ENCODE measurements at places on chromosomes 13 and 19.

DNA sequence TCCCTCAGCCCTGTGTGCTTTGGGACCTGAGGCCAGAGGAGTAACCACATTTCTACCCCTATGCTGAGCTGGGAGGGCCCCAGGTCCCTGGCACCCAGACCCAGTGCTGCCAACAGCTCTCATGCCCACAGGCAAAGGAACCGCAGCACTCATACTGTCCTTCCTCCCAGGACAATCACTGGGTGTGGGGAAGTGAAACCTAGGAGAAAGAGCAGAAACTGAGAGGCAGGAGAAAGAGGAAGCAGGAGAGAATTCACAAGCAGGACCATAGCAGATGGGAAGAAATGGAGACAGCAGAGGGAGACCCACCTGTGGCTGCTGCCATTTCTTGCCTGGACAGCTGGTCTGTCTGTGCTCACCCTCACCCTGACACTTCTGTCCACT lies 18.9 kb downstream of the CCDC97 start:
- H3K4me3 ChIP-seq = peak overlapping the region; percentile 69
- no peak for DNase-seq
- H3K27ac ChIP-seq = peak overlapping the region; percentile 94
- peaks cover 56% of the 10 kb centered on the region for H3K36me3 ChIP-seq
- peaks cover 71% of the 10 kb centered on the region for H3K4me1 ChIP-seq
- no peaks in the 10 kb centered on the region for H3K27me3 ChIP-seq

DNA sequence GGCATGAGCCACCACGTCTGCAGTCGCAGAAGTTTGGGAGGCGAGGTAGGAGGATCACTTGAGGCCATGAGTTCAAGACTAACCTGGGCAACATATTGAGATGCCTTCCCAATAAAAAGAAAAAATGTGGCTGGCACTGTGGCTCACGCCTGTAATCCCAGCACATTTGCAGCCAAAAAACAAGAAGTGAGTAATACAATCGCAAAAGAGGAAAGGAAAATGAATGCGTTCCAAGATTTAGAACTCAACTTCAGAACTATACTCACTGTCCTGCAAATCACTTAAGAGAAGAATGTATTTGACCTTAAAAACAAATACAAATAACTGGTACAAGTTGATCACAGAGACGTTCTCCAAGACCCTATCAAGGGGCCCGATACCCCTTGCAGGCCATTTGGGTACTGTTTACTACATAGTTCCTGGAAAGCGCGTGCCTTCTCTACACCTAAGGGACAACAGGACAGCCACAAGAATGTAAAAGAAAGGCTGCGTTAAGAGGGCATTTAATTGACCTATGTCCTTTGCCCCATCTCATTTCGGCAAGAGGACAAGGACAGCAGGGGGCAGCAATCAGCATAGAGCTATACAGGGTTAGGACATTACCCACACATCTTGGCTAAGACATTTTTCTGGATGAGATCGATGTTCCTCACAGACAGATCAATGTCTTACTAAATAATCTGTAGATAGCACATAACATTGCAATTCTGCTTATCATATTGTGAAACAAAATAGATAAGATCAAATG lies 41.3 kb downstream of the FLT3 start:
- no peaks in the 10 kb centered on the region for H3K4me1 ChIP-seq
- H3K27me3 ChIP-seq = peaks cover 10% of the 10 kb centered on the region
- no peak overlapping the region for H3K4me3 ChIP-seq
- no peaks in the 10 kb centered on the region for H3K36me3 ChIP-seq
- DNase-seq = peak; percentile 64

- DNase-seq = no peak
- no peaks in the 10 kb centered on the region for H3K36me3 ChIP-seq
- no peaks in the 10 kb centered on the region for H3K4me1 ChIP-seq
- no peaks in the 10 kb centered on the region for H3K27me3 ChIP-seq
- no peak overlapping the region for H3K27ac ChIP-seq
Measured at GRCh38 chr13:106105153-106105552, 430.3 kb downstream of the EFNB2 start.

DNA sequence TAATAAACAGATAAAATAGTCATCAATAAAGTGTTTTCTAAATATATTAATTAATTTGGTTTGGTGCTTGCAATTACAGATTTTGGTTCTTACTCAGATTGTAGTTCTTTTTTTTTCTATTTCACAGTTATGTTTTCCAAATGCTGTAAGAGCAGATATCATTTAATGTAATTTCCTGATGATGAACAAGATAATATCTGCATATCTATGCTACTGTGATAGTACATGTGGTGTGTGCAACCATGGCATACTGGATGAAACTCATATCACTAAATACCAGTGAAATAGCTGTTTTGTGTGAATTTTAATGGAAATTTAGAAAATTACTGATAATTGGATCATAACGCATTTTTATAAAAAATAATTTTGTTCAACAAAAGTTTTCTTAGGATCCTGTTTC lies 88.8 kb upstream of the MAB21L1 start:
- H3K4me3 ChIP-seq = no peak overlapping the region
- H3K36me3 ChIP-seq = no peaks in the 10 kb centered on the region
- no peaks in the 10 kb centered on the region for H3K4me1 ChIP-seq
- H3K27me3 ChIP-seq = no peaks in the 10 kb centered on the region
- H3K27ac ChIP-seq = no peak overlapping the region

GRCh38 chr19:36252047-36252446 lies 37.1 kb downstream of the ZNF146 start:
- H3K27ac ChIP-seq = no peak overlapping the region
- DNase-seq = no peak
- no peak overlapping the region for H3K4me3 ChIP-seq
- H3K36me3 ChIP-seq = peaks cover 3% of the 10 kb centered on the region
- no peaks in the 10 kb centered on the region for H3K4me1 ChIP-seq
- H3K27me3 ChIP-seq = no peaks in the 10 kb centered on the region

GRCh38 chr19:10289836-10290356 lies at the start of gene ICAM5:
ICAM5 (plus strand) TSS chr19:10289952; CDS start chr19:10290044, 92 bp downstream.
- H3K27ac ChIP-seq = peak within 1 kb of the TSS; percentile 76
- H3K36me3 ChIP-seq = peaks cover 33% of the 10 kb centered on the region
- peak; percentile 52 for DNase-seq
- H3K4me3 ChIP-seq = peak within 1 kb of the TSS; percentile 68
- H3K4me1 ChIP-seq = peaks cover 85% of the 10 kb centered on the region

GRCh38 chr19:42150364-42150763 lies 18.1 kb upstream of the POU2F2 start:
- DNase-seq = no peak
- peaks cover 73% of the 10 kb centered on the region for H3K27me3 ChIP-seq
- no peak overlapping the region for H3K27ac ChIP-seq
- no peak overlapping the region for H3K4me3 ChIP-seq
- peaks cover 37% of the 10 kb centered on the region for H3K4me1 ChIP-seq
- no peaks in the 10 kb centered on the region for H3K36me3 ChIP-seq

DNA sequence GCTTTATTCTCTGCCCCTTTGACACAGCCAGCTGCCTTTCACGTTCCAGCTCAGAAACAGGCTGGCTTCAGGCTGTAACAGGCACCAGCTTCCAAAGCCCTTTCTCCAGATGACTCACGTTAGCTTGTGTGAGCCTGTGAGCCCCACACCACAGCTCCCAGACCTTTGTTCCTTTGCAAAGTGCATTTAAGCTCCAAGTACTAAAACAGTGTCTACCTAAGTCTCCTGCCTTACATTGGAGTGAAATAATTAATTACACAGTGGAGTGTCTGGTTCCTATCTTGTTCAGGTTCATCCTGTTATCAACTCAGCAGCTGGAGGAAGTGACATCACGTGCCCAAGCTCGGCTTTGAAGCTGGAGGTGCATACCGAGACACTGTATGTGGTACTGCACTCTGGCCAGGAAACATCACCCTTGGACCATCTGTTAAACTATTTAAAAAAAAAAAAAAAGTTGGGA lies 475.8 kb downstream of the FOXO1 start:
- H3K27me3 ChIP-seq = no peaks in the 10 kb centered on the region
- H3K36me3 ChIP-seq = peaks cover 2% of the 10 kb centered on the region
- peak; percentile 88 for DNase-seq
- peak overlapping the region; percentile 99 for H3K27ac ChIP-seq
- H3K4me3 ChIP-seq = peak overlapping the region; percentile 11
- peaks cover 71% of the 10 kb centered on the region for H3K4me1 ChIP-seq

DNA sequence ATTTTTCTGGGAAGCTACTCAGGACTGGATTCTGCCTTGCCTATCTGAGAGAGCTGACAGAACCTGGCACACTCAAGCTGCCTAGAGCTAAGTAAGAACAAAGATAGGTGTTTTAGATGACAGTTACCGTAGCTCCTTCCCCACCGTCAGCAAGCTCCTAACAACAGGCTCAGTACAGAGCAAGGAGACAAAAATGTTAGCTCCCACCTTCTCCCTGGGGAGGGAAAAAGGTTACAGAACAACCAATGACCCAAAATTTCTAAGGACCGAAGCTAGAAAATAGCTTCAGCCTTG lies 1058.2 kb upstream of the PCDH20 start:
- no peak overlapping the region for H3K4me3 ChIP-seq
- no peak overlapping the region for H3K27ac ChIP-seq
- no peaks in the 10 kb centered on the region for H3K36me3 ChIP-seq
- DNase-seq = no peak
- no peaks in the 10 kb centered on the region for H3K4me1 ChIP-seq
- no peaks in the 10 kb centered on the region for H3K27me3 ChIP-seq

DNA sequence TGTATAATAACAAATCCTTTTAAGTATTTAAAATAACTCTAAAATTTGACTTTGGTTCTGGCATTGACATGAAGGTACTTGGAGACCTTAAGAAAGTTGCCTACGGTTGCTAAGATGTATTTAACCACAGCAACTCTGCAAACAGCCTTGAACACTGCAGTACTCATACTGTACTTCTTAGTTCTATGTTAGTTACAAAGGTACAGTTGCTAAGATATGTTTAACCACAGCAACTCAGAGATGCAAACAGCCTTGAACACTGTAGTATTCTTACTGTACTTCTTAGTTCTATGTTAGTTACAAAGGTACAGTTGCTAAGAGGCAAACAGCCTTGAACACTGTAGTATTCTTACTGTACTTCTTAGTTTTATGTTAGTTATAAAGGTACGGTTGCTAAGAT lies 268.3 kb upstream of the MIR17HG start:
- no peaks in the 10 kb centered on the region for H3K36me3 ChIP-seq
- DNase-seq = no peak
- no peaks in the 10 kb centered on the region for H3K4me1 ChIP-seq
- H3K4me3 ChIP-seq = no peak overlapping the region
- no peaks in the 10 kb centered on the region for H3K27me3 ChIP-seq
- H3K27ac ChIP-seq = no peak overlapping the region

DNA sequence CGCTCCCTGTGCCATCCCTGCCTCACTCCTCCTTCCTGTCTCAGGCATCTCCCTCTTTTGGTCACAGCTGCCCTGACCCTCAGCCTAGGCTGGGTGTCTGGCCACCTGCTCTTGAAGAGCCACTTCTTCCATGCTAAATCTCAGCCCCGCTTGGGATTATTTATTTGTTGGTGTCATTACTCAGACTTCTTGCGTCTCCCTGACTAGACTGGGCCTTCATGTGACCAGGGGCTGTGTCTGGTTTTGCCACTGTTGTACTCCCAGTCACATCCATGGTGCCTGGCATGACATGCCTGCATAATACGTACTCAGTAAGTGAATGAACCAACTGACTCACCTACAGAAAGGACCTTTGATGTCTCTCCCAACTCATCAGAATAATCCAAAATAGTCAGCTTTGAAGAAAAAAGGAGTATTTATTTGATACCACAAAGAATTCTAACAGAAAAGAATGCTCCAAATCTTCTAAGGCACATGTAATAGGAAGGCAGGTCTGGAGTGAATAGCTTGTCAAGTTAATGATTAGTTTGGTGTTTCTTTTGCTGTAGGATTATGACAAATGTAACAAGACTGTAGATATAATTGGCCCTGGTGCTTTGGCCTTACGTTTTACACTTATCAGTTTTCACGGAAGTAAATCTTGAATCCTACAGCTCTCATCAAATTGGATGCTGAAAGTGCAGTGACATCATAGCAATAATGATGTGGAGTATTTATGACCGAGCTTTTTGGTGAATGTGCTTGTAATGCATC lies 84.0 kb downstream of the ALOX5AP start:
- H3K36me3 ChIP-seq = no peaks in the 10 kb centered on the region
- H3K4me3 ChIP-seq = no peak overlapping the region
- H3K4me1 ChIP-seq = peaks cover 3% of the 10 kb centered on the region
- H3K27me3 ChIP-seq = peaks cover 21% of the 10 kb centered on the region
- no peak overlapping the region for H3K27ac ChIP-seq
- no peak for DNase-seq

DNA sequence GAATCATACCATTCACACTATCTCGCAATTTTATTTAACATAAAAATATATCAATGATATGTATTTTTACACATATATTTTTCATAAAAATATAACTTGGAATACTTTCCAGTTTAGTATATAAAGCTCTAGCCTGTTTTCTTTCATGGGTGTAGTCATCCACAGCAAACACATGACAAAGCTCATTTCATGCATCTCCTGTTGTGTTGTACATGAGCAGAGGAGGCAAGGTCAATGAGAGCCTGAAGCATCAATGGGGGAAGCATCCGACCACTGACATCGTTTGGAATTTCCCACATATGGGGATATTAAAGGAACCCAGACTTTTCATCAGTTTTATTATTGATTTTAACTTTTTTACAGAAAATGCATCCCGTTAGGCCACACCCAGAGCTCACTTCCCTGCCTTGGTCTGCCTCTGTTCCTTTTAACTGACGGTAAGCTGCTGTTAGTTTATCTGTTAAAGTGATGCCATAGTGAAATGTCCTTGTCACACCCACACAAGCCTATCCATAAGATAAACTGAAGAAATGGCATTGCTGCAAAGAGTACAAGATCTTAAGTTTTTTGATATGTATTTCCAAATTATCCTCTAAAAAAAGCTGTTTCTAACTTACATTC lies 44.0 kb downstream of the MIPEP start:
- H3K27me3 ChIP-seq = no peaks in the 10 kb centered on the region
- no peaks in the 10 kb centered on the region for H3K36me3 ChIP-seq
- H3K27ac ChIP-seq = no peak overlapping the region
- H3K4me1 ChIP-seq = peaks cover 16% of the 10 kb centered on the region

GRCh38 chr19:14830702-14831101 lies 4.3 kb downstream of the OR7A5 start:
- no peak overlapping the region for H3K4me3 ChIP-seq
- H3K27ac ChIP-seq = no peak overlapping the region
- no peak for DNase-seq
- H3K27me3 ChIP-seq = peaks cover 4% of the 10 kb centered on the region
- no peaks in the 10 kb centered on the region for H3K36me3 ChIP-seq
- H3K4me1 ChIP-seq = no peaks in the 10 kb centered on the region

DNA sequence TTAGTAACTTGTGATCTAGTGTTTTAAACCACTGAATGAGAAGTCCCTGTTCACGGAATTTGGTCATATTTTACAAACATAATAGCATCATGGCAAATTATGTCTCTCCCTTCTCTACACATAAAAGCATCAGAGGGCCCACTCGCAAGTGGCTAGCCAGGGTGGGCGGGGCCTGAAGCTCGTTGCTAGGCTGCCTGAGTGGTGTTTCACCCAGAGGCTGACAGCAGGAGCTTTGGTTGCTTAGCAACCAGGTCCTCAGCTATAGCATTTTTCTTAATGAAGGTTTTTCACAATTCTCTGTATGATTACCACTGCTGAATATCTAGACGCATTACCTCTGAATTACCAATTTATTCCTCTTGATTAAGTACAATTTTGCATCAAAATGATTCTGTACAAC lies 126.5 kb downstream of the NALCN start:
- H3K27me3 ChIP-seq = no peaks in the 10 kb centered on the region
- H3K4me1 ChIP-seq = no peaks in the 10 kb centered on the region
- H3K4me3 ChIP-seq = no peak overlapping the region
- DNase-seq = peak; percentile 26
- H3K27ac ChIP-seq = no peak overlapping the region
- H3K36me3 ChIP-seq = no peaks in the 10 kb centered on the region
